Karpas-422 (cell line): ENCODE measurements at places on chromosomes 6 and 20. TPM values are rescaled to one million over a fixed set of nuclear protein-coding genes. Genes with fewer than 3 reads are reported as not detected.

ACSS2 gene
- 0.79 and 6.5 TPM in 2 replicates for total RNA-seq

CLDN20 gene
- not detected in 2 replicates for total RNA-seq

NEURL2 gene
- total RNA-seq, result 3.1 and 4.3 TPM in 2 replicates

CCM2L gene
- total RNA-seq, result 0.36 and 0.78 TPM in 2 replicates

VGLL2 gene
- total RNA-seq, result not detected in 2 replicates

OPRL1 gene
- 34.0 and 60.6 TPM in 2 replicates for total RNA-seq

GJA1 gene
- not detected in 2 replicates for total RNA-seq

UNC93A gene
- not detected in 2 replicates for total RNA-seq

NDUFAF4 gene
- 45.5 and 50.8 TPM in 2 replicates for total RNA-seq

SLC2A10 gene
- not detected in 2 replicates for total RNA-seq

MEI4 gene
- total RNA-seq, result not detected in 2 replicates

LKAAEAR1 gene
- total RNA-seq, result not detected in 2 replicates

PRDM13 gene
- total RNA-seq, result not detected in 2 replicates

ANGPT4 gene
- total RNA-seq, result not detected in 2 replicates

ANKRD66 gene
- total RNA-seq, result not detected in 2 replicates

RSPO4 gene
- not detected in 2 replicates for total RNA-seq

OXT gene
- not detected in 2 replicates for total RNA-seq

EYA2 gene
- total RNA-seq, result not detected in 2 replicates

GRM1 gene
- 0.40 and 1.2 TPM in 2 replicates for total RNA-seq

TRAPPC3L gene
- not detected in 2 replicates for total RNA-seq

SIRPB2 gene
- not detected in 2 replicates for total RNA-seq

SLC52A3 gene
- not detected in 2 replicates for total RNA-seq

BPIFB1 gene
- not detected in 2 replicates for total RNA-seq

BYSL gene
- 17.9 and 32.8 TPM in 2 replicates for total RNA-seq

KIF25 gene
- not detected in 2 replicates for total RNA-seq

TP53TG5 gene
- not detected in 2 replicates for total RNA-seq

EZR gene
- total RNA-seq, result 88.5 and 185 TPM in 2 replicates

BTN3A1 gene
- total RNA-seq, result 30.5 and 32.7 TPM in 2 replicates

SNAI1 gene
- 0.22 TPM in 1 of 2 replicates, not detected in the other for total RNA-seq

IL20RA gene
- not detected in 2 replicates for total RNA-seq

CD24 gene
- total RNA-seq, result 604 and 1,213 TPM in 2 replicates

TFAP2A gene
- total RNA-seq, result 0.22 and 0.34 TPM in 2 replicates

SLC22A1 gene
- 0.78 TPM in 1 of 2 replicates, not detected in the other for total RNA-seq

NQO2 gene
- total RNA-seq, result 5.5 and 9.1 TPM in 2 replicates

ERMARD gene
- 12.6 and 38.5 TPM in 2 replicates for total RNA-seq

MAK gene
- total RNA-seq, result not detected in 2 replicates

WFDC12 gene
- total RNA-seq, result not detected in 2 replicates

GSTA1 gene
- not detected in 2 replicates for total RNA-seq

OPRM1 gene
- not detected in 2 replicates for total RNA-seq

PRND gene
- total RNA-seq, result not detected in 2 replicates

OPN5 gene
- total RNA-seq, result not detected in 2 replicates
